NB4 (cell line): ENCODE measurements at places on chromosomes 2 and 18.

DNA sequence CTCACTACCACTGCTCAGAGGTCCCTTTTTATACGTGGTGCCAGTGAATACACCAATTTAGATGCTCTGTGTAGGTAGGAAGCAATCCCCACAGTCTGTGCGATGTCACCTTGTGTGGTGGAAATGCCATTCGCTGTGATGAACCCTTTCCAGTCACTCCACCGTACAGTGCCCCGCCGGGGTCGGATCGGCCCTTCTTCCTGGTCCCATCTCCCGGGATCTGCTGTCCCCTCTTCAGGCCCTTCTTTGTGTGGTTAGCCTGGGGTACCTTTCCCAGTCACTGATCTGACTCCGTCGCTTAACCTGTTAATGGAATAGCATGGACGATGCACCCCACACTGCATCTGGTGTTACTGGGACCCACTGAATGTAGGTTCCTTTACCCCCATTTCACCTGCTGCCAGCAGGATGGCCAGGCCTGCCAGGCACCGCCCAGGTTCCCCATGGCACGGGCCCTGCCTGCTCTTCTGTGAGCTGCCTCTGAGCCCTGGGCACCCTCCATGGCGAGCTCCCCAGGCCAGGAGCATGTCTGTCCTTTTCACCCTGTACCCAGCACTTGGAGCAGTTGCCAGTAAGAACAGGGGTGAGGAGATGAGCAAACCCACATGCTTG, 18.0 kb downstream of the TWIST2 start:
- no peak for DNase-seq

DNA sequence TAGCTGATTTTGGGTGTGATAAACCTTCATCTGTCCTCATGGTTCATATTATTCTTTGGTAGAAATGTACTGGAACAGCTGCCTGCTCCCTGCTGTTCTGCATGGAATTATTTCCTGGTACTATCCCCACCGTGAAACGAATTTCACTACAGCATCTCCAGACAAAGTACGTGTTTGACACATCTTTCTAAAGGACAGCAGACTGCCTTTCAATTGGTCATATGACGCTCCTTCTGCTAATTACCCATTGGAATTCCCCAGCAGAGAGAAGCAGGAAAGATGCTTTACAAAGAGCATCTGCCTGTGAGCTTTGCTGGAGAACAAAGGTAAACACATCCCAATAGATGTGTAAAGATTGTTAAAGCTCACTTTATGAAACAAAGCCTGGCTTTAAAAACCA, 4.4 kb upstream of the RFX8 start:
- no peak for DNase-seq

DNA sequence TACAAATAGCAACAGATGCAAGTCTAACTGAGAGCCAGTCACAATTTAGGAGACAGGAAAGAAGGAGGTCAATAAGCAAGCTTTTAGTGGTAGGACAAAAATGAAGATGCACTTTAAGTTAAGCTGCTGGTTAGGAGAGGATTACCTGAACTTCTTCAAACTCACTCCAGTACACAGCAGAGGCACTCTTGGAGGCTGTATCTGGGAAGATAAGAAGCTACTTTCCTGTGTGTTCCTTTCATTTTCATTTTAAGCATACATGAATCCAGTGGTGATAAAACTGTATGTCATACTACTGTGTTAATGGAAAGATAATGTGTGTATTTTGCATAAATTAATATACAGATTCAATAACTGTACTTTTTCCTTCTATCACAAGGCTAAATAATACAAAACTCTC, 49.6 kb downstream of the HYCC2 start:
- DNase-seq = no peak

GRCh38 chr18:53148123-53148522, 808.1 kb downstream of the DCC start:
- DNase-seq = no peak

DNA sequence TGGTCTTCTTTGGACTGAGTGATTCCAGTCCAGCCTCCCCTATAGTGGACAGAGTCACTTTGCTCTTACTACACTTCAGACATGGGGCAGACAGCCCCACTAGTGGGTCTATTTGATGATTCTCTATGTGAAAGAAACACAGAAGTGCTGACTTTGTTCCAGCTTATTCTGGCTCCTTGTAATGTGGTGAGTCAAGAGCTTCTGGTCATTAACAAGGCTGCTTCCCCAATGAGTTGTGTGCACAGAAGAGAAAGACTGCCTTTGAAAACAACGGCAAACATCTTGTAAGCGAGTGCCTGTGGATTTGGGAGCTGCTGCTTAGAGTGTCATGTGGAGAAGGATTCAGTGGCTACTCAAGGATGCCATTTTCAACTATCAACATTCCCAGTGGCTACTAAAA, 39.1 kb downstream of the RMC1 start:
- DNase-seq = no peak

DNA sequence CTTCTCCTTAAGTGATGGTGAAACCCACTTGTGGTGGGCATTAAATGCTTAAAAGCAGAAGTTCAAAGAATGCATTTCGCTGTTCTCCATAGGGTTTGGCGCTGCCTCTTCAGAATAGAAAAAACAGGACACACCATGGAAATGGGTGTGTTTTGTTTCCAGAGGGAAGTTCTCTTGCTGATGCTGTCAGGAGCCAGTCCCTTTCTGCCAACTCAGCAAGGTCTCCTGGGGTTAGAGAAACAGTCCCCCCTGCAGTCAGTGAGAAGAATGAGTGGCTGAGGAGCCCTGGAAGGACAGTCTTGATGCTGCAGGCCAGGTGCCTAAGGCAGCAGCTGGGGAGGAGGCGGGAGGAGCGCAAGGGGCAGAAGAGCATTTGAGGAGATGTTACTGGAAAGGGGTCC, 37.8 kb upstream of the ASAP2 start:
- DNase-seq = peak; percentile 82

- no peak for DNase-seq
Measured at GRCh38 chr2:219638217-219638947, 11.0 kb downstream of the SLC4A3 start.

- DNase-seq = no peak
Measured at GRCh38 chr2:95738301-95738700, 146.5 kb downstream of the TRIM43 start.

GRCh38 chr2:202032846-202033316, 774 bp upstream of the FZD7 start:
- peak; percentile 77 for DNase-seq

GRCh38 chr2:223041527-223042109, 10.4 kb upstream of the KCNE4 start:
- peak; percentile 96 for DNase-seq

DNA sequence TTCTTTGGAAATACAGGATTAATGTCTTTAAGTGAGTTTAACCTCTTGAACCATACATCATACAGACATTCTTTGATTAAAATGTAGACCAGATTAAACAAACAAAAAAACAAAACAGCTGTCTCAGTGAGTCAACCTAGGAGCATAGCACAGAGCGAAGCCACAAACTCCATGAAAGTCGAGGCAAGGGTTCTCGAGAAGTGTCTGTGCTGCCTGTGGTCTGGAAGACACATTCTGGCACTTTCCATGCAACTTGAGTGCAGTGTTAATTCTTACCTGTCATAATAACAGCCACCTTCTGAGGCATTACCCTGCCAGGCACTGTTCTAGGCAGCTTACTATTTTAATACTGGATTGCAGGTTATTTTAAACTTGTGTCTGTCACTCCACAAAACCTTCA, 435.5 kb upstream of the MMADHC start:
- no peak for DNase-seq

- DNase-seq = peak; percentile 51
Measured at GRCh38 chr2:9655441-9656269, 24.9 kb upstream of the YWHAQ start.

DNA sequence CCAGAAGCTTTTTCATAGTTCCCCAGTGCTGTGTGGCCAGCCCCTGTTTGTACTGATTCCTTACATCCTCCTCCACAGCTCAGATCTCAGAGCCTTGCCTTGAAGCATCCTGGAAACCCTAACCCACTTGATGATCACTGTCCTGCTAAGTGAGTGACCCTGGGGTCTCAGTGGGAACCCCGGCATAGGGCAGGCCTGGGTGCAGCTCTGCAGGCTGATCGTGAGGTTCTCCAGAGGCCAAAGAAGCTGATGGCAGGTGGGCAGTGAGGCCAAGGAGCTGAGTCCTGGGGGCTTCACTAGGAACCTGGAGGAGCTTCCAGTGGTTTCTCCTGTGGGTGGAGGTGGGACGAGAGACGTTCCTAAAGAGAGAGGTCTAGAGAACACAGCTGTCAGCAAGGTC, 47.4 kb upstream of the BIN1 start:
- no peak for DNase-seq

DNA sequence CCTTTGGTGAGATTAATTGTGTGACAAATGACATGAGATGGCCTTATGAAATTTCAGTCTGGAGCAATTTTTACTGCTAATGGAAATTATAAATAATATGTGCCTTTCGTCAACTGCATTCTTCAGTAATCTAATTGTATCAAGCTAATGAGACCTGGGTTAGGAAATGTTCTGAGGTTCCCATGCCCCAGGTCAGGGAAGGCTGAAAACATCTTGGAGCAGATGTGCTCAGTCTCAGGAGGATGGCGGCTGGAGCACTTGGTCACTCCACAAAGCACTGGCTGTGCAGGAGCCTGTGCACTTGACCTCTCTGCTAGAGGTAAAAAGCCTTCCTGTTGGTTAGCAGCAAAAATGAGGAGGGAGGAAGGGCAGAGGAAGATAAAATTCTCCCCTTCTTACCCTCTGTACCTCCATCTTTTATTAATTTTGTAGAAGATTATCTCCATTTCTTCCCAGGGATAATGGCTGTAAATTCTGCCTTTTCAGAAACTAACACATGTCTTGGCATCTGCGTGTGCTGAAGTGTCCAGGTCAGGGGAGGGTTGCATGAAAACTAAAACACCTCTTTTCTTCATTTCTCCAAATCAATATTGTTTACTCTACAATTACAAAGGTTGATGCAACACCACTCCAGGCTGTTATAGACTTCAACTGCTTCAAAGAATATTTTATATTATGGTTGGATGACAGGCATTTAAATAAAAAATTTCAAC, 1606.4 kb upstream of the ACVR2A start:
- DNase-seq = no peak

- no peak for DNase-seq
Measured at GRCh38 chr18:58310517-58310916, 266.5 kb downstream of the NEDD4L start.

- DNase-seq = no peak
Measured at GRCh38 chr2:118222273-118222594, 134.0 kb downstream of the INSIG2 start.

DNA sequence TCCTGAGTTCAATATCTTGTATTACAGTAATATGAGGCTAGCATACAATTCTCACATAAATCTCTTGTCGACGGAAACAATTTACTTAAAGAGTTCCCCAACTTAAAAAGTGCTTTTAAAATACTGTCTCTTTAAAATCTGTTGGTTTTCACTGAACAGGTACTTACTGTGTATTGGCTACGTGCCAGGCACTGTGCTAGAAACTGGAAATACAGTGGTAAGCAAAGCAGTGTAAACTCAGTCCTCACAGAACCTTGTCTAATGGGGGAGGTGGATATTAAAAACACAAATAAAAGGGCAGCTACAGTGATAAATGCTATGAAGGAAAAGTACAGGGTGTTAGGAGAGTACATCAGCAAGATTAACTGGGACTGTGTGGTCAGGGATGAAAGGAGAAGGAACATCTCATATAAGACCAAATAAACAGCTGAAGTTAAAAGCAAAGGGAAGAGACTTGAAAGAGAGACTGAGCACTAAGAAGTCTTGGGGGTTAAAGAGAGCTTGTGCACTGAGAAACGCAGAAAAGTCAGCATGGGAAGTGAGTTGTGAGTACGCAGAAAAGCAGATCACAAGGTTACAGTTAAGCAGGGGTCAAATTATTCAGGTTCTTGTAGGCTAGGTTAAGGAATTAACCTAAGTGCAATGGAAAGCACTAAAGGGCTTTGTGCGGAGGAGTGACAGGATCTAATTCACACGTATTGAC, 52.5 kb downstream of the USP40 start:
- DNase-seq = no peak

DNA sequence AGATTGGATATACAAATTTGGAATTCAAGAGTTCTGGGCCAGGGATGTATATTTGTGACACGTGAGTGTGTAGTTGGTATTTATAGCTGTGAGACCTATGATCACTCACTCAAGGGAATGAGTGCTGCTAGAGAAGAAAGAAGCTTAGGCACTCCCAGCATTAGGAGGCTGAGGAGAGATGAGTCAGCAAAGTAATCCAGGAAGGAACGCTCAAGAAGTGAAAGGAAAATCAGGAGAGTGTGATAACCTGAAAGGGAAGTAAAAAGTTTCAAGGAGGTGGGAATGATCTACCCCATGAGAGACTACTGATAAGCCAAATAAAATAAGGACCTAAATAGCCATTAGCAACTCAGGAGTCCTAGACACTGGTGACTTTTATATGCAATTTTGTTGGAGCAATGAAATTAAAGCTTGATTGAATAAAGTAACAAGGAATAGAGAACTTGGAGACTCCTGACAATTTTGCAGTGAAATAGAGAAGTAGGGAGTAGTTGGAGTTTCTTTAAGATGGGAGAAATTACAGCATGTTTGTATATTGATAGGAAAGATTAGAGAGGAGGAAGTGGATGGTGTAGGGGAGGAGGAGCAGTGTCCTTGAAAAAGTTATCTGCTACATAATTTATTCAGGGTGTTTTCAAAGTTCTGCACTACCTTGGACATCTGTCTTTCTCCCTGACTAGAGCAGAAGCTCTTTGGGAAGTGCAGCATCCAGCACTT, 89.9 kb downstream of the UBE2E3 start:
- DNase-seq = no peak

GRCh38 chr2:75021672-75022071, 63.2 kb downstream of the POLE4 start:
- DNase-seq = no peak

DNA sequence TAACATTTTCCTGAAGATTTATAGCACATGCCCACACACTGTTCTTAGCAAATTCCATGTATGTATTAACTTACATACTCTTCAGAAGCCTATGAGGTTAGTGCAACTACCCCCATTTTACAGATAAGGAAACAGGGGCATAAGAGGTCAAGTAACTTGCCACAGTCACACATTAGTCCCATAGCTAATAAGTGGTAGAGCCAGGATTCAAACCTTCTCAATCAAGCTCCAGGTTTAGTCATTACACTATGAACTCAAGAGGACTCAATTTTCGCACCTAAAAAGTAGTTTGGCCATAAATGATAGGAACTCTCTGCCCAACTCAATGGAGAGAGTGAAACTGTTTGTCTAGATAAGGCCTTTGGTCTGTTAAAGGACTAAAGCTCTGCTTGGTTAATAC, 9.7 kb upstream of the RIF1 start:
- DNase-seq = no peak

GRCh38 chr2:70450641-70451250, 102.9 kb downstream of the TGFA start:
- DNase-seq = no peak

GRCh38 chr2:134029418-134029817, 224.5 kb upstream of the MGAT5 start:
- no peak for DNase-seq

GRCh38 chr2:32498306-32498705, 129.5 kb upstream of the TTC27 start:
- no peak for DNase-seq

- peak; percentile 12 for DNase-seq
Measured at GRCh38 chr2:155240176-155240575, 541.7 kb downstream of the KCNJ3 start.
